AG04450 (cell line): ENCODE measurements at places on chromosomes 16 and 17.

DNA sequence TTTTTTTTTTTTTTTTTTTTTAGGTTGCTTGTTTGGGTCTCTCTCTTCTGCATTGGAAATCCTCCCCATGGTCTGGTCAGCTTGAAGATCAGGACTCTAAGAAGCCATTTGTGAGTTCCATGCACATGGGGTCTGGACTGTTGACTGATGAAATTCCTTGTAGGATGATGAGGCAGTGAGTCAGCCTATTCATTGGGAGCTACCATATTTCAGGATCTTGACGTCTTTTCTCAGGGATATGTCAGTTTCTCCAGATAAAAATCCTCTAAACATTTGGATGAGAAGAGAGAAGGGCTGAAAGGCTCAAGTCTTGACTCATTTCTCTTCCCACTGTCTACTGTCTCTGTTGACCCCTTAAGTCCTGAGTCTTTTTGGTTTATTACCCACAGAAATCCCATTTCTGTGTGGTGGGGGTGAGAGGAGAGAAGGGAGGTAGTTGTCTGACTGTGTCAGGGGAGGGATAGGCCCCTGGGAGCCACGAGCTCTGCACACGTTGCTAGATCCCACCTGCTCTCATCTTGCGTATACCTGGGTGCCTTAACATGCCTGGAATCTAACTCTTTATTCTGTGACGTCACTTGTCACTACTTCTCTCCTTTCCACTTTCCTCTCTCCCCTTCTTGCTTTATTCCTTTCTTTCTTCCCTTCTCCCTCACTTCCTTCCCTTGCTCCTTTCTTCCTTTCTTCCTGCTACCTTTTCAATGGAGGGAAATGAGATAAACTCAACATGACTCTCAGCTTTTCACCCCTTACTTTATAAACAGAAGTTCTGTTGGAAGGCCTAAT, 333.1 kb upstream of the XYLT1 start:
- DNase-seq: peak; percentile 55

DNA sequence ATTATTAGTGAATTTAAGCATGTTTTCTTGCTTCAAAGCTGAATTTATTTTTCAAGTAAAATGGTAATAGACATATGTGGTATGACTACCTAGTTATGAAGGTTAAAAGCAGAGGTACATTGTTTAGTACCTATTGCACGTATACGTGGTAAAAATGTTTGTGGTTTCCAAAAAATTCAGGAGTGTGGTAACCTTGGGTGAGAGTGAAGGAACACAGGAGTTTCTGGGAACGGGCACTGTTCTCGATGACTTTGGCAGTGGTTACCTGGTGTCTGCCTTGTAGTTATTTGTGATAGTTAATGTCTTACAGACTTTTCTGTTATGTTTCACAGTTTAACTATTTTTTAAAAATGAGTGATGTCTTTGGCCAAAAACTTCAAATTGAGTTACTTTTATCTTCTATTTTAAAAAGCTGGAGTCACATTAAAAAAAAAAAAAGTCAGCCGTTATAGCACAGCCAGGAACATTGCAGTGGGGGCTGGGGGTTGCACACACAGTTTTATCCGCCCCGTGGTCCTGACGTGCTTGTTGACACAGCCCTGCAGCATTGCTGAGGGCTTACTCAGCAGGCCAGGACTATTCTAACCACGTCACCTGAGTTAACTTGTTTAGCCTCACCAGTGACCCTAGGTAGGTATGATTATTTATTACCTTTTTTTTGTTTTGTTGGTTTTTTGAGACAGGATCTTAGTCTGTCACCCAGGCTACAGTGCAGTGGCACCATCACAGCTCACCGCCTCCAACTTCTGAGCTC, 10.9 kb downstream of the JPT2 start:
- no peak for DNase-seq

DNA sequence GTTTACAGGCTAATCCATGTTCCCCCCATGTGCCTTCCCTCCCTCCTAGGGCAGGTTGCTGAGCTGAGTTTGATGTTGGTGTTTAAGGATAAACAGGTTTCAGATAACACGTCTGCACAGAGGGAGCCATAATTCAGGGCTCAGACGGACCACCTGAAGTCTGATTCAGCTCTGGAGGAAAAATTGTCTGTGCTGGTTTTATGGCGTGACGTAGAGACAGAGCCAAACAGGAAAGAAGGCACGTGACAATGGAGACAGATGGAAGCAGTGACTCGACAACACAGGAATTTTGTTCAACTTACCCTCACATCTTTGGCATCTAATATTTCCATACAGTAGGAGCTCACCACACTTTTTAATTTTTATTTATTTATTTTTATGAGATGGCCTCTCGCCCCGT, 10.7 kb upstream of the USP10 start:
- DNase-seq: peak; percentile 83

DNA sequence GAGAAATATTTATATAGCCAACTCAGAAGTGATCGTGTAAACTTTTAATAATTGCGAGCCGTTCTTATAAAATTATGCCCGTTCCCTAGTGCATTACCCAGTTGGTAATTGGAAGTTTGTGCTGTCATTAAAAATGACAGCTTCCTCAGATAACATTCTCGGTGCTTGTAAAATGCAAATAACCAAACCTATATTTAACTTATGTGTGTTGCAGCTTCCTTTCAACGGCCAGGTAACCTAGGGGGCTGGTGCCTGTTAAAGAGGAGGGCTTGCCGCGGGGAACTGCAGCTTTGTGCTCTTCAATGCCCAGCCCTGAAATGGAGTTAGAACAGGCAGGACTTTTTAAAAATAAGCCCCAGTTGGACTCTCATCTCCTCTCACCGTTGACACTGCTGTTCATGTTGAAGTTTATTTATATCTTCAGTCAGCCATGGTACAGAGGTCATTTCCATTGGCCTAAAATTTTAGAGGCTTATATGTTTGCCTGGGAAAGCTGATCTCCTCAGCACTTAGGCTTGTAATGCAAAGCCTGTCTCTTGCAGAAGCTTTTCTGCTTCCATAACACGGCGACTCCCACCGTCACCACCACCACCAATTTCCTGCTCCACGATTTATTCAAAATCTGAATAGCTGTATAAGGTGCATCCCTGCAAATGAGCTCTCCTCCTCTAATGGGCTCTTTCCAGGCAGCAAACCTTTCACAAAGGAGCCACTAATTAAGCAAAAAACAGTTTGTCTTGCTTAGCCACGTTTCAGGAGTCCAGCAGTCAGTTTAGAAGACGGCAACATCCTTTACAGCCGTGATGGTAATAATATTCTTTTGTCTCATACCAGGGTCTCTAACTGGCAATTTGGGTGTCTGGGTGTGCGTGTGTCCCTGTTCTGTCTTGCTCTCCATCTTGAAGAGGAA, 74.7 kb downstream of the RPA1 start:
- DNase-seq: no peak

- DNase-seq: no peak
Measured at GRCh38 chr16:67666032-67666551, 458 bp downstream of the ENKD1 start.

- DNase-seq: no peak
Measured at GRCh38 chr17:67546578-67547527, 169.8 kb downstream of the PITPNC1 start.

DNA sequence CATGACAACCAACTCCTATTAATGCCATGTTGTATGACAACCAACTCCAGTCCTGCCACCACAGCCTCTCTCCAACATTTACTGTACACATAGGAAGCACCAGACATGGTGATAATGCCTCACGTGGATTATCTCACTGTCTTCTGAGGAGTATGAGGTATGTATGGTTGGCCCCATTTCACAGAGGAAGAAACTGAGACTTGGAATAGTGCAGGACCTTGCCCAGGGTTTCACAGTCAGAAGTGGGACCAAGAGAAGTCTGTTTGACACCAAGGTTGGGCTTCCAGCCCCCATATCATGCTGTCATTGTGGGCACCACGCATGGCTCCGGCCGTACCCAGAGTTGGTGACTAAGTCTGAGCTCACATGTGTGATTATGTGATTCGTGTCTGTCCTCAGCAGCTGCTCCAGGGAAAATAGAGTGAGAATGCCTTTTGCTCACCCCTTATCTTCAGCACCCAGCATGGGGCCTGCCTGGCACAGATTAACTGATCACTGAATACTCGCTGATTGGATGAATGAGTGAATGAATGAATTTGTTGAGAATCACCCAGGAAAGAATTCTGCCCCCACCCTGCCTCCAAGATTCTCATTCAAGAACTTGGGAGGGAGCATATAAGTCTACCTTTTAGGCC, 204.1 kb upstream of the NLRP1 start:
- no peak for DNase-seq

DNA sequence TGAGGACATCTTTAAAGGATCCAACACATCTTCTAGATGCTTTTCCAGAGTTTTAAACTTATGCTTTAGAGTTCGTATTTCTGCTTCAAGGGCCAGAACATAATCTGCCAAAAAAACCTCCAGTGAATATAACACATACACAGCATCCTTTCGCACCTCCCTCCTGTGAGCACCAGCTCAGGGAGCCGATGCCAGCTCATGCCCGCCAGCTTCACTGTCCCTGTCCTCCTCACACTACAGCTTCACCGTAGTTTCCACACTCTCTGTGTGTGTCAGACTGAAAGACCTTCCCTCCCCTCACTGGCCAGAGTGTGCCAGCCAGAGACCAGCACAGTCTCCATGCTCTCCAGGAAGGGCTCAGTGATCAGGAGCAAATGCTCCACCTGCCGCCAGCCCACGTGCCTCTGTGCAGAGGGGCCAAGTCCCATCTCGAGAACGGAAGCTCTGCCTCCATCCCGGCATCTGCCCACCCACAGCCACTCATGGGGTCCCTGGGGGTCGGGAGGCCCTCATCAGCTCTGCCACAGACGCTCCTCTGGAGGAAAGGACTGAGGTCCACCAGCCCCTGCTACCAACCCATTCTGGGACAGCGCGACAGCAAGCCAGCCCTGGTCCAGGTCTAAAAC, 40.8 kb downstream of the CCDC57 start:
- no peak for DNase-seq

DNA sequence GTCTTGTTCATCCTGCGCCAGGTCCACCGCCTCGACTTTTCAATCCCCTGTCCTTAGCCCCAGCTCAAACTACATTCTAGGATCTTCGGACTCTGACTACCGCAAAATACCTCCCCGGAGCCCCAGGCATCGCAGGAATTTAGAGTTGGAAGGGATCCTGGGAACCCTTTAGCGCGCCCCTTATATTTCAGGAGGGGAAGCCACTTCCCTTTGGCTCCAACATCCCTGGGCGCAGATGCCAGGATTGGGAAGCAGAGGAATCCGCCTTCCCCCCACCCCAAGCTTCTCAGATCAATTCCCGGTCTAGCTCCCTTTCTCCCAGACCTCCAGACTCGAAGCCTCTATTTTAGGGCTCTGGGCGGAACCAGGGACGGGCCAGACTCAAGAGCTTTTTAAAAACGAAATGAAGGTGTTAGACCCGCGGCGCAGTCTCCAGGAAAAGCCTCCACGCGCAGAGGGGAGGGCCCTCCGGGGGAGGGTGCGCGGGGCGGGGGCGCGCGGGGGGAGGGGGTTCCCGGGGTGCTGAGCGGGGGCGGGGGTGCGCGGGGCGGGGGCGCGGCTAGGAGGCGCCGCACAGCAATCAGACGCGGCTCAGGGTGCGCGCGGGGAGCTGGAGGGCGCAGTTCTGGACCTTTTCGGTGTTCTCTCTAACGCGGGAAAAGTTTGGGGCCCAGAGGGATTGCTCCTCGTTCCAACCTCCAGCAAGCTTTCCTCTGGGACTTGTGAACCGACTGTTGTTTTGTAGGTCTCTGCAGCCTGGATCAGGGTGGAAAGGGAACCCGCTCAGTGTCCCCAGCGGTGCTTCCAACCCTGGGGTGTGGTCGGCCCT, 1.6 kb downstream of the AHSP start:
- DNase-seq: no peak

DNA sequence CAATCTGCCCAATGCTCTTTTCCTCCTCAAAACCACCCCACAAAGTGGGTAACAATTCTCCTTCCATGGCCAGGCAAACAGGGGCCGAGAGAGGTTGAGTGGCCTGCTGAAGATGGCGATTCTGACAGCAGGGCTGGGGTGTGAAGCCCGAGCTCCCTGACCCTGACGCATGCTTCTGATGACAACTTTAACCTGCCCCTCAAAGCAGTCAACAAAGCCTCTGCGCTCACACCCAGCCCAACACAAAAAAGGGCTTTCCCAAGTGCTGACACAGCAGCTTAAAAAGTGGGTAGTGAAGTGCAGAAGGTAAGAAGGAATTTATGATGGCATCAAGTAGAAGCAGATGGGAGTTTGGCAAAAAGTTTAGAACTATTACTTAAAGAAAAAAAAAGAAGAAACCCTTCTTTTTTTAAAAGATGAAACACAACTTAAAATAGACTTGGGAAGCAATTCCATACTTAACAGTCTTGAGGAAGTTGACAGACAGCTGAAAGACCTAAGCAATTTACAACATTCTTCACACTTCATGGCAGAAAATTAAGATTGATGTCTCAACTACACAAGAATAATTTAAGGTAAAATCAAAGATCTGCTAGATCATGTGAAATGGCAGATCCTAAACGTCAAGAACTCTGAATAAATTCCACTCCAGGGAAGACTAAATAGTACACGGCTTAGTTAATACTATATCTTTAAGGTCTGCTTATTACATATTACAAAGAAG, 133.9 kb downstream of the PARN start:
- DNase-seq: no peak

DNA sequence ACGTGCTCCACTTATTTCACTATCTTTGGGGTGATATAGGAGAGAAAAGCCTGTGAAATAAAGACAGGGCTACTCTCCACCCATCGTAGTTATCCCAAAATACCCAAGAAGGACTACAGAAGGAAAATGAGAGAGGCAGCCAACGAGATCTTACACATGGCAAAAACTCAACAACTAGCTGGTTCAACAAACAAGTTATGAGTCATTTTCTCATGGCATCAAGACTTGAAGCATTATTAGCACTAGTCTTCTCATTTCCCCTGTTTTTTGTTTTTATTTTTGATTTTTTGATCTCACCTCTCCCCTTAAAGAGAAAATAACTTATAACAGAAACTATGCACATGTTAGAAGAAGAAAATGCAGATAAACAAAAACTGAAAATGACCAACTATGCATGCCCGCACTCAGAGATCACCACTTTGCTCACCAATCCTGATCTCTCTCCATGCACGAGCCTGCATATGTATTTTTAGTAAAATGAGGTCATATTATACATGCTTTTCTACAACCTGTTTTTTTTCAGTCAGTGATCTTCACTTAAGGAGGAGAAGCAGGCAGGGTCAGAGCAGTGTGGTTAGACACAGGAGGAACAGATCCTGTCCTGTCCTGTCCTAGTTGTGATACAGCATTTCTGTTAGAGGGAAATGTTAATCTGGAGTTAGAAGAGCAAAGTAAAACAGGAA, 22.8 kb downstream of the FAM117A start:
- DNase-seq: no peak

- DNase-seq: no peak
Measured at GRCh38 chr17:48294806-48295361, 135.1 kb downstream of the SKAP1 start.

GRCh38 chr16:71923941-71924690, 28.8 kb downstream of the IST1 start:
- DNase-seq: no peak

DNA sequence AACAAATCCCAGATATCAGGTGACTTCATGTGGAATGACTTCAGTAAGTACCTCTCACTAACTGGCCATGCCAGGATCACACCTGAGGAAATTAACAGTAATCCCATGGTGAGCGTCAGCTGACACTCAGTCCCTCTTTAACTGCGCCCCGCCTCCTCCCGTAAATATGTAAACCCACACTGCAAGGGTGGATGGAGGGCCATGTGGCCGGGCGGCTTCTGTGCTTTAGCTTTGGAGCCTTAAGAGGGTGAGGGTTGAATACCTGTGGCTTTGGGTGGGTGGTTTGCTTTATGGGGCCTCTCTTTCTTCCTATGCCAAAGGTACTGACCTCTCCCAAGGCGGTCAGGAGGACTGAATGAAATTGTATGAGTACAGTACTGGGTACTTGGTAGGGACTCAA, 141.7 kb downstream of the MRM1 start:
- DNase-seq: no peak
